Breast epithelium (tissue), 4 donors: ENCODE measurements at places on chromosomes 7 and 10. TPM values are rescaled to one million over a fixed set of nuclear protein-coding genes. Genes with fewer than 3 reads are reported as not detected.

GRCh38 chr10:133224756-133225372, 5.2 kb upstream of the UTF1 start:
- no peak for DNase-seq

- no peak for DNase-seq
Observed at GRCh38 chr7:82745117-82745516, 301.5 kb upstream of the CACNA2D1 start.

DNA sequence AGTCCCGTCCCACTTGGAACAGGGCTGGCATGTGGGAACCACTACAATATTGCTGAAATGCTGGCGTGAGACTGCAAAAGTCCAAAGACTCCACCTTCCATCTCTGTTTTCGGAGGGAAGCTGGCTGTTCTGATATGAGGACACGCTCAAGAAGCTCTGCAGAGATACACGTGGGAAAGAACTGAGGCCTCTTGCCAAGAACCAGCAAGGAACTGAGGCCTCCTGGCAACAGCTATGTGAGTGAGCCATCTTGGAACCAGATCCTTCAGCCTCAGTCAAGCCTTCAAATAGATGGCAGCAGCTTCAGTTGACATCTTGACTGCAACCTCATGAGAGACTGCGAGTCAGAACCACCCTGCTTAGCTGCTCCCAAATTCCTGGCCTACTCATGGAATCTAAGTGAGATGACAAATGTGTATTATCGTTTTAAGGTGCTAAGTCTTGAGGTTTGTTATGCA, 30.8 kb downstream of the SGMS1 start:
- DNase-seq, result no peak

- DNase-seq, result peak; percentile 66
Observed at GRCh38 chr10:32940321-32941301, 17.4 kb downstream of the ITGB1 start.

- peak; percentile 63 for DNase-seq
Observed at GRCh38 chr10:87850742-87851205, 12.6 kb downstream of the KLLN start.

- no peak for DNase-seq
Observed at GRCh38 chr7:66521675-66522074, 107.0 kb upstream of the KCTD7 start.

DNA sequence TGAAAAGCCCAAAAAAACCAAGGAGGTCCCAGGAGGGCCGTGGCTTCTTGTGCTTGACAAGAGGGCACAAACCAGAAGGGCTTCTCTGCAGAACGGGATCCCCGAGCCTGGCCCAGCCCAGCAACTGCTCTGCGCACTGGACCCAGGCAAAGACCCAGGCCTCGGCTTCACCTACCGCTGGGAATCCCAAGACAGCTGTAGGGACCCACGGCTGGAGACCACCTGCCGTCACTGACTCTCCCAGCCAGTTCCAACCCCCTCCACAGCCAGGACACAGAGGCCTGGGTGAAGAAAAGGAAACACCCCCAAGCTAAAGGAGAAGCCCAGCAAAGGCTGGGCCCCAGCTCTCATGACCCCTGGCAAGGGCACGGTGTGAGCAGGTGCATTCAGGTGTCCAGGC, 24.3 kb downstream of the PDGFA start:
- no peak for DNase-seq

GRCh38 chr7:140645166-140645900, 4.7 kb upstream of the DENND2A start:
- no peak for DNase-seq

GRCh38 chr7:6438427-6438826, 9.3 kb downstream of the DAGLB start:
- DNase-seq, result no peak

DNA sequence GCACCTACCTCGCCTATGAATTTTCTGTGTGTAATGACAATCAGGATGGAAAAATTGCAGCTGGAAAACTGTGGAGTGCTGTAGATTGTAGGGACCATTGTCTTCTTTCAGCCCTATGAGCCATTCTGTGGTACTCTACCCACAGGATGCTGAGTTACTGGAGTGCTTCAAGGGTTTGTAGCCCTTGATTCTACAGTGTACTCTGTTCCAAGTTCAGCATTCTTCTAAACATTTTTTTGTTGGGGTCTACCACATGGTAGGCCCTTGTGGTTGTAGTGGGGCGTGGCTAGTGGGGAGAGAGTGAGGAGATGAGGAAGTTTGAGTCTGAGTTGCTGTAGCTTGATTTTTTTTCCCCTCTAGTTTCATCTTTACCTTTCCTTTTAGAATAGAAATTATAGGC, 33.5 kb downstream of the REEP3 start:
- no peak for DNase-seq

DNA sequence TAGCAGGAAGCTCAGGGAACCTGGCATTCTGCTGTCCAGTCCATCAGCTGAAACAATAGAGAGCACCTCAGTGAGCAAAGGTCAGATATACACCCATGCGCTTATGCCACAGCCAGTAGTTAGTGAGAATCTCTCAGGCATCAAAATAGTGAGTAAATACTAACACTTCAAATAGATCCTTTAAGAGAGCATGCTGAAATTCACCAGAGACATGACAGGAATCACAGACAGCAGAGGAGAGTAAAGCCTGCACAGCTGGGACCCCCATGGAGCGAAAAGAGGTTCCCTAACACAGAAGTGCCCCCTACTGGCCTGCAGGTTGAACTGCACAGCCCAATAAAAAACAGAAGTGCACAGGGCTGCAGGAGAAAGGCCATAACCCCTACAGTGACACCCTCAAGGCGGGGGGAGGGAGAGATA, 57.6 kb upstream of the ANTXRL start:
- DNase-seq, result no peak

- DNase-seq, result peak; percentile 63
Observed at GRCh38 chr7:5177060-5177459, 13.0 kb upstream of the WIPI2 start.

DNA sequence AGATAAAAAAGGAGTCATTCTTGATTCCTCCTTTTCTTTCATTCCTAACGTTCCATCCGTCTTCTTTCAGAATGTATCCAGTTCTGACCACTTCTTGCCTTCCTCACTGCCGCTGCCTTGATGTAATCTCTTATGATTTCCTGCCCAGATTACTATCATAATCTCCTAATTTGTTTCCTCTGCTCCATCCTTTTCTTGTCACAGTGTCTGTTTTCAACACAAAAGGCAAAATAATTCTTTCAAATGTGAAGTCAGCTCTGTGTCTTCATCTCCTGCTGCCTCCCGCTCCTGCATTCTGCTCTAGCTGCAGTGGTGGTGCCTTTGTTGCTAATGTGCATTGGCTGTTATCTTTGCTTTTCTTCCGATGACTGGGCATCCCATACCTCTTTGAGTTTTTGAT, 150.9 kb downstream of the SND1 start:
- DNase-seq, result no peak

DNA sequence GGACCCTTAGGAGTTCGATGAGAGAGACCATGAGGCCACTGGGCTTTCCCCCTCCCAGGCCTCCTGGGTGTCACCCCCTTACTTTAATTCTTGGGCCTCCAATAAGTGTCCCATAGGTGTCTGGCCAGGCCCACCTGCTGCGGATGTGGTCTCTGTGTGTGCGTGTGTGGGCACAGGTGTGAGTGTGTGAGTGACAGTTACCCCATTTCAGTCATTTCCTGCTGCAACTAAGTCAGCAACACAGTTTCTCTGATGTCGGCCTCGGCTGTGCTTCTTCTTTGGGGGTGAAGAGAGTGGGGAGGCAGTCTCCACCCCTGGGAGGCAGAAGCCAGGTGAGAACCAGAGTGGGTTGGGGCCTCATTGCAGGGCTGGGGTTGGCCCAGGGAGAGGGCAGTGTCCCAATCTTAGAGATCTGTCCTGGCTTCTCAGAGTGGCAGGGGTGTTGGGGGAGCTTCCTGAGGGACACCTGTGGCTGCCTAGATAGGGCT, 1.5 kb downstream of the PVRIG start:
- peak; percentile 27 for DNase-seq

- no peak for DNase-seq
Observed at GRCh38 chr7:102404005-102404861, 8.1 kb downstream of the PRKRIP1 start.

- DNase-seq, result no peak
Observed at GRCh38 chr7:155674556-155674955, 30.1 kb downstream of the RBM33 start.

GRCh38 chr7:31371621-31372020, 31.1 kb upstream of the NEUROD6 start:
- no peak for DNase-seq

Gene NEUROG3
- total RNA-seq, result not detected

Gene CTBP2
- total RNA-seq, result 53.1 TPM

Gene PDE6C
- not detected for total RNA-seq

Gene ITPRID1
- 2.6 TPM for total RNA-seq

Gene SPAG6
- total RNA-seq, result not detected

Gene LLCFC1
- total RNA-seq, result not detected

Gene TMEM236
- total RNA-seq, result 0.59 TPM

Gene CUL1
- 61.6 TPM for total RNA-seq

Gene CTTNBP2
- 13.8 TPM for total RNA-seq

Gene PON1
- 0.66 TPM for total RNA-seq

Gene CHAT
- not detected for total RNA-seq

Gene TMEM178B
- 0.33 TPM for total RNA-seq

Gene COL1A2
- 113 TPM for total RNA-seq

Gene PGAM2
- total RNA-seq, result 0.64 TPM

Gene TEX36
- not detected for total RNA-seq

Gene ATOH7
- total RNA-seq, result 0.64 TPM

Gene ASAH2
- 0.33 TPM for total RNA-seq

Gene ATP6V0E2
- total RNA-seq, result 23.1 TPM
